Cortex of kidney (tissue), 1 donor: ENCODE measurements at places on chromosomes 3 and 15.

DNA sequence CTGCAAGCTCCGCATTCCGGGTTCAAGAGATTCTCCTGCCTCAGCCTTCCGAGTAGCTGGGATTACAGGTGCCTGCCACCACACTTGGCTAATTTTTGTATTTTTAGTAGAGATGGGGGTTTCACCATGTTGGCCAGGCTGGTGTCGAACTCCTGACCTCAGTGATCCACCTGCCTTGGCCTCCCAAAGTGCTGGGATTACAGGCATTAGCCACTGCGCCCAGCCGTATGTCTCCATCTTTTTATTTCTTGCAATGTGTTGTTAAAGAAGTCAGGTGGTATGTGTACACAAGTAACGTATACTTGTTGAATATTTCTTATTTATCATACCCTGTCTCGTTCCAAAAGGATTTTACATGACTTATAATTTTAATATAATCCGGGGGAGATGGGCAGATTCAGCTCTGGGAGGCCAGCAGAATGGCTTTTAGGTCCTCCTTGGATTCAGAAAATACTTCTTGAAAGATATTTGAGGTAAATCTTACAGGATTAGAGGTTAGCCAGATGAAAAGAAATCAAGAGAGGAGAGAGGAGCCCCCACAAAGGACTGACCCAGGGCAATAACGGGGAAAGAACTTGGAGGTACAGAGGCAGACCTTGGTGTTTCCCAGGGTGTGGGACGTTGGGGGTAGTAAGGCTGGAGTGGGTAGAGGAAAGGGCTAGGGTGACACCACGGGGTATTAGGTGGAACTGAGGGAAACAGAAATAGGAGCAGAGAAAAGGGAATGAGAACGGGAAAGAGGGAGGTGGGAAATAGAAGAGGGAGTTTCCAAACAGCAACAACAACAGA is 27.2 kb upstream of the MUC20 start:
- DNase-seq: no peak

DNA sequence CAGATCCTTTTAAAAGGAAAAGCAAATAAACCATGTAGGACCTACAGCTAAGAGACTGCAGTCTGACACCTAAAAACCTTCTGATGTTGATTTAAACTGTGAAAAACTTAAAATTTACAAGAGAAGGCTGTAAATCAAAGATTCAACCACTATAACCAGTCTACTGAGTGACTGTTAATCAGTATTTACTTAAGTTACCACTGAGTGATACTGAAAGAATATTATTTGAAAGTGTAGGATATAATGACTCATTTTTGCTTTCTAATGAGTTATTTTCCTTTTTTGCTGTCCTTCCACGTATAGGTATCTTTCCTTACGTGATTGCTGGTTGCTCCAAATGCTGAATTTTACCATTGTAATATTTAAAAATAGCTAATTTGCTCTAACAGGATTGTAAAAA is 44.6 kb downstream of the RFX7 start:
- DNase-seq: no peak

- no peak for DNase-seq
These were observed 1020.2 kb downstream of the AGBL1 start for GRCh38 chr15:87099916-87100315.

- DNase-seq: no peak
These were observed 39.3 kb downstream of the PPCDC start for GRCh38 chr15:75062706-75063105.

DNA sequence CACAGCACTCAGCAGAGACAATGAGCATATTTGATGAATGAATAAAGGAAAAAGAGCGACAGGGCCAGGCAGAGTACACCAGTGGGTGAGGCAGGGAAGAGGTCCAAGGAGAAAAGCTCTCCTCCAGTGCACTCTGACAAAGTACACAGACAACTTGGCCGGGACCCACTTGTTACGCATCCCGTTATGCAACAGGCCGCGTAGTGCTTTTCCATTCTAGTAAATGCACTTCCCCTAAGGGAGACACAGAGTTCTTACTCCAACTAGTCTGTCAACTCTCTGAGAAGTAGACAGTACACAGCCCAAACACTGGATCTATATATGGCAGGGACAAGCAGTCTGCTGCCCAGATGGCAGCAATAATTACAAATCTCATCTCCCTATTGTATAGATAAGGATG is 18.5 kb downstream of the LARP6 start:
- no peak for DNase-seq

GRCh38 chr15:41028853-41029252 is 75.6 kb downstream of the CHAC1 start:
- DNase-seq: no peak

DNA sequence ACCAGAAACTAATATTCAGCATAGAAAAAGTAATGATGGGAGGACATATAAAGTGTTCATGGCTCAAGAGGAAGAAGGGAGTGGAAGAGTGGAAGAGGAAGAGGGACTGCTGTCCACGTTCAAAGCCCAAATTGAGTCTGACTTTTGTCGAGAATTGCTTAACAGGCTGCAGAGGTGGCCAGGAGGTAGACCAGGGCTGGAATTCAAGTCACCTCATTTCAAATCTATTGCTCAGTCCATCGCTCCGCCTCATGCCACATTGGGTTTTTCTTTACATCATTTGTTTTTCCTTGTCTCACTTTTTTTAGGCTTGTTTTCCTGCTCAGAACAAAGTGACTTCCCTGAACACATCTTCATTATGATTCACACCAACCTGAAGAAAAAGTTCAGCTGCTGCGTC is 97.0 kb downstream of the RPL39L start:
- no peak for DNase-seq

DNA sequence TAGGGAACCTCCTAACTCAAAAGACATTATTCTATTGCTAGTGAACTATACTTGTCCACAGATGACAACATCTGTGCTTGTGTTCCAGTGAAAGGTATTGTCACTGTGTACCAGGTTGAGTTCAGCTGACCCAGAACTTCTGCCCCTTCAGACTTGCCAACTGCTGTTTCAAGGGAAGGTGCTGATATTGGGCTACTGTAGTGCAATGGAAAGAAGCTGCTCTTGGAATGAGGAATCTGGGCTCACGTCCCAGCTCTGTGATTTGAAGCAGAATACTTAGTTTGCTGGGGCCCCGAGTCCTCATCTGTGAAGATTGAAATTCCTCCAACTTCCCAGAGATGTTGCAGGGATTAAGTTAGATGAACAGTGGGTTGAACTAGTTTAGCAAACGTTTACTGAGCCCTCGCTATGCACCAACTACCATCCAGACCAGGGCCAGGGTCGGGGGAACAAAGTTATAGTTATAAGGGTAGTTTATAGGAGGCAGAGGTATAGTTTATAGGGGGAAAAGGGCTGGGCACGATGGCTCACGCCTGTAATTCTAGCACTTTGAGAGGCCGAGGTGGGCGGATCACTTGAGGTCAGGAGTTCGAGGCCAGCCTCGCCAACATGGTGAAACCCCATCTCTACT is 15.9 kb upstream of the UMPS start:
- no peak for DNase-seq

DNA sequence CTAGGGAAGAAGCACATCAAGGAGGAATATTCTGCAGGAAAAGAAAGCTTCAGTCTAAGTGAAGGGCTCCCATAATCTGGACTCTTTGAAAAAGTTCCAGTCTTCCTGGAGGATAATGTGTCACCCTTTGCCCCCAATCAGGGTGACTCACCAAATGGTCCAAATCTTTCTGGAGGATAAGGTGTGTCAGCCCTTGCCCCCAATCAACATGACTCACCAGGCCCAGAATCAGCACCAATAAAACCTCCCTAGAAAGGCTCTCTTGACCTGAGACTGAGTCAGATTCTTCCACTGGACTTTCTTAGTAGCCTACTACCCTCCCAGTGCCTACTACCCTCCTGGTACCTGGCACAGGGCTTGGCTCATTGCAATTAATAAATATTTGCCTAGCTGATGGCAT is 9.5 kb upstream of the ARL14 start:
- no peak for DNase-seq

- no peak for DNase-seq
These were observed 1.6 kb downstream of the FRMD4B start for GRCh38 chr3:69384326-69384725.

GRCh38 chr15:44591326-44591725 is 54.4 kb downstream of the EIF3J start:
- no peak for DNase-seq

DNA sequence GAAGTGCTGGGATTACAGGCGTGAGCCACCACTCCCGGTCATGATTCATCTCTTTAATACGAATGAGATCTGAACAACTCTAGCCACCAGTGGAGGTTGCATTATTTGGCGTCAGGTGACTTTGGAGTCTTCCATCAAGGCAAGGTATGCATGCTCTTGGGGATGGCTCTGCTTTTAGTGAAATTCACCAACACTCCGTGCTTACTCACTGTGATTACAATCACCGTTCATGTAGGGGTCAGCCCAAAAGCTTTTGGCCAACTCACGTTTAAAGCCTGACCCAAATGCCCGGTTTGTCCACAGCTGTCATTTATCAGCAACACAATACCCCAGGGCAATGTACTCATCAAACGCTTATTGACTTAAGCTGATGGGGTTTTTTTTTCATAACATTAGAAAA is 155.4 kb downstream of the PDZRN3 start:
- DNase-seq: no peak

DNA sequence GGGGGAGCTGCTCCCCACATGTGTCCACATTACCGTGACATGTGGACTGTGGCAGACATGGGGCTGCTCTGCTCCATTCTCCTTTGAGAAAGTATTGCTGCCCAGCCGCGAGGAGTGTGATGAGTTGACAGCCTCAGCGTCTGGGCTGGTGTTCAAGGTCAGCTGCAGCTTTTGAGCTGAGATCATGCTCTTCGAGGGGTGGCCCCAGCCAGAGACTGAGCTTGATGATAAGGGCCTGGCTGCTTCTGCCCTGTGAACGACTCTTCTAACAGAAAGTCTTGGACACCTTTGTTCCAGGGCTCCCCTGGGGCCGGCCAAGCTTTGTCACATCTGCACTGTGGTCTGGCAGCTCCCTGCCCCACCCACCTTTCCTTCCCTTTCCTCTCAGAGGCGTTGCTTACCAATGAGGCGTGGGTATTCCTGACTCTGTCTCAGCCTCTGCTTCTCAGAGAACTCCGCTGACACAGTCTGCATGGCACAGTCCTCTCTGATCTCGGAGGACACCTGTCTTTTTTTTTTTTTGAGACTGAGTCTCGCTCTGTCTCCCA is 86.6 kb downstream of the CHRD start:
- no peak for DNase-seq

- DNase-seq: no peak
These were observed 25.8 kb upstream of the CSTA start for GRCh38 chr3:122299215-122299614.

DNA sequence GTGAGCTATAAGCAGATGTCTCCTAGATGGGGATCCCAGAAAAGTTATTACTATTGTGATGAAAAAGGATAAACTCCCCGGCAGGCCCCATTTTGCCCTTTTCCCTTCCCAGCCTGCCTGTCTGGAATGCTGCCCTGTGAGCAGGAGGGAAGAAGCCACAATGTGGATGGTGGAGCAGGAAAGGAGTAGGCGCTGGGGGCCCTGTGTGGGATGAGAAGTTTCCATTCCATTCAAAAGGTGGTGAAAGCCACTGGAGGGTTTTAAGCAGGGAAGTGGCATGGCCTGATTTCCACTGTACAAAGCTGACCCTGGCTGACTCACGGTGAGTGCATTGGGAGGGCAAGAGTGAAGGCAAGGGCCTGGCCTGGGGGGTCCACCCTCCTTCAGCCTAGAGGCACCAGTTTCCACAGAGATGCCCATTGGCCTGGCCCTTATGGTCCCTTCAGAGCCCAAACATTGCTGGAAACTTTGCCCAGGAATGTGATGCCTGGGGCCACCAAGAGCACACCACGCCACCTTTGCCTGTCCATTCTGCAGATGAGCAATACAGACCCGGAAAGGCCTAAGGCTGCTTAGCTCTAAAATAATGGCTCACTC is 206.9 kb downstream of the RPLP1 start:
- no peak for DNase-seq

DNA sequence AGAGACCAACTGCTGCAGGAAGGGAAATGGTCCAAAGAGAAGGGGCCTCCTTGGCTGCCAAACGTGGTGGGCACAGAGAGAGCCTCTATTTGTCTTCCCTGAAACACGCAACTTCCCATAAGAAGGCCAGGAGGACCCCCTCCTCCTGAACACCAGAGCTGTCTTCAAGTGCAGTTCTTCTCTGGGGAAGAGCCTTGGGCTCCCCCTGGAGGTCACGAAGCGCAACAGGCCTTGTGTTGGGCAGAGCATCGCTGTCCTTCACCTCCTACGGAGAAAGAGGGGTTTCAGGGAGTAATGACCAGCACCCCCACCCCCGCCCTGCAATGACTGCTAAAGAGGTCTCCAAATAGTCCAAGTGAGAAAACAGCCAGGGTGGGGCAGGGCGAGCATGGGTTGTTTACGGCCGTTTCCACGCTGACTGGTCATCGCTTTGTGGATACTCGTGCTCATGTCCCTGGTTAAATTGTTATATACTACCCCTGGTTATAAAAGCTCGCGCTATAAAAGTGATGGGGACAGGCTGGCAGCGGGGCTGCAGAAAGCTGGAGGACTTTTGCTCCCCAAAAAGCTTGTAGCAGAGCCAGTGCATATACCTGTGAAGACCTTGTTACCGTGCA is 397.5 kb upstream of the ATP10A start:
- DNase-seq: no peak

DNA sequence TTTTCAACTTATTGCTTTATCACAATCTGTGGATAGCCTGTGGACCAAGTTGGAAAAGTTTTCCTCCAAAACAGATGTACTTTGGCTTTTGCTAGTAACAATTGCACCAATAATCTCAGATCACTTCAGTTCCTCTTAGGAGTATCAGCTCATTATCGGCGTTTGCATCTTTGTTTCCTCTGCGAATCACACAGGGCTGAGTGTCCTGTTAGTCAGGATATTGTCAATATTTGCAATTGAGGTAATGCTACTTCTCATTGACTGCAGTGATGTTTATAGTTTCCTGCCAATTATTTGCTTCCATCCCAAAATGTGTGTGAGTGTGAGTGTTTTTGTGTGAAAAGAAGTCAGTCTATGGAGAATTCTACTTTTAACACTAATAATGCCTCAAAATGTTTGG is 545.0 kb downstream of the SI start:
- DNase-seq: no peak

GRCh38 chr3:128345196-128345595 is 121.5 kb downstream of the DNAJB8 start:
- DNase-seq: no peak

- DNase-seq: no peak
These were observed 2.4 kb downstream of the HYKK start for GRCh38 chr15:78509726-78510312.

DNA sequence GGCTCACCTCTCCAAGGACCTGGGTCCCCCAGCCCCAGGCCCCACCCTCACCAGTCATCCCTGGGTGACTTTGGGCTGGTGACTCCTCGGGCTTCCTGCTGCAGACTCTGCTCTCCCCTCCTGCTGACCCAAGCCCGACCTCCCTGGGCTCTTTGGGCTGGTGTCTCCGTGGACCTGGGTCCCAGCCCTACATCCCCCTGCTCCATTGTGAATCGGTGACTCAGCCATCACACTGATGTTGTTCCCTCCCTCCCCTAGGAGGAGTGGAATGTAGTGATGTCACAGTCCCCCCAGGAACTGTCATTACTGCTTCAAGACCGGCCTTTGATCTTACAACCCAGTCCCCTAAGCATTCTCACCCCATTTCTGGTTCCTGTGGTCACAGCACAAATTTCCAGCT is 83.7 kb downstream of the ADAMTS7 start:
- DNase-seq: no peak

GRCh38 chr15:65192016-65192415 is 6.9 kb upstream of the CLPX start:
- no peak for DNase-seq
